Large intestine (tissue), 12 donors: ENCODE measurements at places on chromosomes 3 and 15. TPM values are rescaled to one million over a fixed set of nuclear protein-coding genes. Genes with fewer than 3 reads are reported as not detected.

DNA sequence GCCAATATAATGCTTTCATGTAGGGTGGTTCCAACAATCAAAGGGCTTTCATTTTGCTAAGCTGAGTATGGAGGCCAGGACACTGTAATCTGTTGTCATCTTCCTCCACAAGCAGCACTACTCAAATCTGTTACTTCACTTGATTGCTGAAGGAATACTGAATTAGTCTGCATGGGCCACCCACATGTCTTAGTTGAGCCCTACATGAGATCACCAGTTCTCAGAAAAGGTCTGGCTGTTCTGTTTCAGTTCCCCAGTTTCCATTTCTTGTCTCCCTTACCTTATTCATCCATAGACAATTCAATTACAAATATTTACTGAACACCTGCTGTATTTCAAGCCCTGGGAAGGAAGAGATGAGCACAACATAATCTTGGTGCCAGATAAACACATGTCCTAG lies 119.2 kb downstream of the FHIT start:
- DNase-seq: no peak

DNA sequence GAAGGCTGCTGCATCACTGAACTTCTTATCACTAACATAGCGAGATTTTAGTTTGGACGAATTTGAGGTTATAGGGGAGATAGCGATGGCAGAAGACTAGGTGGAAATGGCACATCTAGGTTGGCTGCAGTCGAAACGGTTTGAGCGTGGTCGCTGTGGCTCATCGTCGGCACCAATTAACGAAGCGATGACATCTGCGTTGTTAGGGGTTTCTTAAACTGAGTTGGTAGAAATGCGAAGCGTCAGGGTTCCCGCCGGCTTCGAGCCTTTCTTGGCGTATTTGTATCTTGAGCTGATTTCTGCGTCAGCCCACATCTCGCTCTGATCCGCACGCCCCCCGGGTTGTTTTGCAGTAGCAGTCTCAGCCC lies 319 bp downstream of the LNP1 start:
- DNase-seq: no peak

DNA sequence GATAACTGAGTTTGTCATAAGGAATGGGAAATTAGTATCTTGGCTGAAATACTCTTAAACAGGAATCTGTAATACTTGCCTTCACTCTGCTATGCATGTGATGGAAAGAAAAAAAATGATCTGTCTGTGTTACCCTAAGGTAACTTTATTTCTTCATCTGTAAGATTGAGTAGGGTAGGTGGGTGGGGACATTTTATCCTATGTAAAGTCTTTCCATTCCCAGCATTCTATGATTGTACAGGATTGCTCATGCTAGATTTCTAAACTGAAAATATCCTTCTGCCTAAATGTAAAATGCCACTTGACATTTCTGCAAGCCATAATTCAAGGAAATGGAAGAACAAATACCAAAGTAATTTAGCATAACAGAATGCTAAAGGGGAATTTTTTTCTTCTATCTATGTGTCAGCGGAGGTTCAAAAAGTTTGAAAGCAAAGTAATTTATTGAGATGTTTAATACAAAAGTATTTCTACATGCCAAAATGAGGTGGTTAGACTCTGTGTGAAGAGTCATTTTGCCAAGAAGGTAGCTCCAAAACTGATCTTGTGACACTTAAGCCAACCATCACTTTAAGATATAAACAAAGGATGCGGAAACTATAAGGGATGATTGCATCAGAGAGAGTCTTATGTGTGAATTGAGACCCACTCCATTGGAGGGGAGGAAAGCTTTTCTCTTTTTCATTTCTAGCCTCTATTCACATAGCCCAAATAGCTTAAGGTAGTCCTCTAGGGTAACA lies 46.6 kb upstream of the SERPINI2 start:
- no peak for DNase-seq

- no peak for DNase-seq
These were observed 22.8 kb upstream of the CEP152 start for GRCh38 chr15:48833526-48834239.

- DNase-seq: no peak
These were observed 15.1 kb downstream of the HERC1 start for GRCh38 chr15:63818629-63819028.

GRCh38 chr3:128763967-128764366 lies 38.0 kb downstream of the RAB7A start:
- no peak for DNase-seq

DNA sequence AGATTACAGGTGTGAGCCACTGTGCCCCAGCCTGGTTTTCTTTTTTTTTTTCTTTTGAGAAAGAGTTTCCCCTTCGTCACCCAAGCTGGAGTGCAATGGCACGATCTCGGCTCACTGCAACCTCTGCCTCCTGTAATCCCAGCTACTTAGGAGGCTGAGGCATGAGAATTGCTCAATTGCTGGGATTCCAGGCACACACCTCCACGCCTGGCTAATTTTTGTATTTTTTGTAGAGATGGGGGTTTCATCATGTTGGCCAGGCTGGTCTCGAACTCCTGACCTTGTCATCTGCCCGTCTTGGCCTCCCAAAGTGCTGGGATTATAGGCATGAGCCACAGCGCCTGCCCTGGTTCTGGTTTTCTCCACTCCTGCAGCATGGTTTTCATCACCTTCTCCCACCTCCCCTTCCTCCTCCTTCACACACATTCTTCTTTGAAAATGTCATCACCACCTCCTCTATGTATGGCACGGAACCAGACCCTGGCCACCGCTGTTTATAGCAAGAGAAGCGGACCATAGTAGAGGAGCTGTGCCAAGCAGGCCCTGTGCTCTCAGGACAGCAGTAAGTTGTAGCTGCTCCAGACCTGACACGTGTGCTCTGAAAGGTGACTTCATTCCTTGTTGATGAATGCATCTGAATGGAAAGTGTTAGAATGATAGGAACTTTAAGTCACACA lies 14.6 kb upstream of the AHSG start:
- no peak for DNase-seq

DNA sequence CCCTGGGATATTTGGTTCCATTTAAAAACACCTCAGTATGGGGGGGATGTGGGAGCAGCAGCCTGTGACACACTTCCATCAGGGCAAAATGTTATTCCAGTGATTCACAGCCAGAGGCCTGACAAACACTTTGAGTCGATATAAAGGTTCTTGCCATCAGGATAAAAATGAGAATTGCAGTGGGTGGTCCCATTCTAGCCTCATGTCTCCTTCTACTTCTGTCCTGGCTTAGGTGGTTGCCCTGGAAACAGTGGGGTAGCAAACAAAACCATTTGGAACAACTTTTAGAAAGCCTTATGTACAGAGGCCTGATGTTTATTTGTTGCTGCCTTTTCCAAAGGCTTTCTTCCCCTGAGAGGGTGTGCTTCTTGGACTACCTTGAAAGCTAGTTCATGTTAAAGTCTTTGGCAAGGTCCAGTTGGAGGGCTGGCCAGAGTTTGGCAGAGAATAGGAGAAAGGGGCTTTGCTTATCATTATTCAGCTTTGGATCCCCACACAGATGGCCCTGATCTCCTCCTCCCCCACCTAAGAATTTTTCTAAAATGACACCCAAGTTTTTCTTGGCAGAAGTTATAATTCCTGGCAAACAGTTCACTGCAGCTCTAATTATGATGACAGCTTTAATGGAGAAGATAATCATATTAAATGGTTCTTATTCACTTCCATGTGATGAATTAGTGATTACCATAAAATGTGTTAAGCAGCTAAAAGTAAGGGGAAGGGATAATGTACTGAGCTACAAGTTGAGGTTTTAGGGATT lies 84.2 kb upstream of the ZNF280D start:
- DNase-seq: no peak

DNA sequence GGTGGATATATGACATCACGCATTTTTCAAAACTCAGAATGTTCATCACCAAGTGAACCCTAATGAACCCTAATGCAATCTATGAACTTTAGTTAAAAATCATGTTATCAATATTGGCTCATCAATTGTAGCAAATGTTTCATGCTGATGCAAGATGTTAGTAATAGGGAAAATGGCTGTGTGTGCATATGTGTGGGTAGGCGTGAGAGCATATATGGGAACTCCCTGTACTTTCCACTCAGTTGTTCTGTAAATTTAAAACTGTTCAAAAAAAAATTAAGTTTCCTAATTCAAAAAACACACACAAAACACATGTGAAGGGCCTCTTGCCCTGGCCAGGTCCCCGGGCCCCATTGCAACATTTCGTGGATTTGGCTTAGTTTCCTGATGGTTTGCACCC lies 89.7 kb upstream of the PROK2 start:
- no peak for DNase-seq

GRCh38 chr15:63374686-63375520 lies 6.7 kb downstream of the CA12 start:
- DNase-seq: no peak

Gene DPPA2
- 0.03 TPM for polyA plus RNA-seq

Gene B4GALT4
- 54.5 TPM for polyA plus RNA-seq

Gene HOMER2
- 7.1 TPM for polyA plus RNA-seq

Gene PP2D1
- 0.39 TPM for polyA plus RNA-seq

Gene RBMS3
- polyA plus RNA-seq: 10.8 TPM

Gene GPR62
- polyA plus RNA-seq: 0.18 TPM

Gene ULK3
- polyA plus RNA-seq: 83.8 TPM
